HCT116 (cell line): ENCODE measurements at places on chromosomes 5 and 9.

DNA sequence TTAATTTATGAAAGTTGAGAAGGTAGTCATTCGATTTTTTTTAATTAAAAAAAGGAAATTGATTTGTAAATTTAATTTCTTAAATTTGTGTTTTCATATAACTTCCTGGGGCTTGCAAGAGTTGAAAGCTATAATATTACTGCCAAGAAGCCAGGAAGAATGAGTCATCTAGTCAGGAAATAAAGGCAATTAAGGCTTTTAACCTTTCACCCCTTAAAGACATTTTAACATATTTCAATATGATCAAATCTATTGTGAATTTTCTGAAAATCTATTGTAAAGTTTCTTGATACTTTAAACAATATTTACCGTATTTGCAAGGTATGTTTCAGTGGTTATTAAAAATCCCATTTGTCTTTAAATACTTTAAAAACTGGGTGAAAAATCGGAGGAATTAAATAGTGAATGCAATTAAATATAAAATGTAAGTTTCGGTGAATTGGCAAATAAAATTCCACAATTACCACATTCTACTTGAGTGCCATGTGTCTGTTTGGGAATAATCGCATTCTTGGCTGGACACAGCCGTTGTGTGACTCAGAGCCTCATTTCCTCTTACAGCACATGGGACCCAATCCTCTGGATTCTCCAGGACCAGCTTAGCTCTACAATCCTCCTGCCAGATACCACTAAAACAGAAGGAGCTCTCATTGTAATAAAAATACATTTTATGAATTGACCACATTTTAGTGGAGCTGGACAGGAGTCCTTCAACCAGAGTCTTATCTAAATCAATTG lies 310.7 kb downstream of the HCN1 start:
- peak overlapping the region; percentile 95 for H3K27ac ChIP-seq
- H3K27me3 ChIP-seq, result no peaks in the 10 kb centered on the region
- peak; percentile 90 for DNase-seq
- H3K36me3 ChIP-seq, result peaks cover 8% of the 10 kb centered on the region
- H3K4me3 ChIP-seq, result peak overlapping the region; percentile 21

- DNase-seq, result no peak
- H3K4me1 ChIP-seq, result no peaks in the 10 kb centered on the region
- H3K27me3 ChIP-seq, result no peaks in the 10 kb centered on the region; the same call in 1 of the 2 replicates
- H3K27ac ChIP-seq, result no peak overlapping the region
- no peaks in the 10 kb centered on the region for H3K36me3 ChIP-seq
These were observed 205.9 kb downstream of the ANXA1 start for GRCh38 chr9:73357607-73358006.

GRCh38 chr9:117145811-117146490 lies 268.9 kb downstream of the ASTN2 start:
- no peak overlapping the region for H3K4me3 ChIP-seq
- H3K4me1 ChIP-seq, result no peaks in the 10 kb centered on the region
- no peaks in the 10 kb centered on the region for H3K36me3 ChIP-seq
- H3K27me3 ChIP-seq, result no peaks in the 10 kb centered on the region
- no peak for DNase-seq
- no peak overlapping the region for H3K27ac ChIP-seq

- H3K27me3 ChIP-seq, result no peaks in the 10 kb centered on the region
- H3K27ac ChIP-seq, result no peak overlapping the region
- H3K4me3 ChIP-seq, result no peak overlapping the region
- DNase-seq, result no peak
These were observed 7.5 kb downstream of the HSPA5 start for GRCh38 chr9:125233678-125234077.

- peak; percentile 24 for DNase-seq
- H3K27me3 ChIP-seq, result no peaks in the 10 kb centered on the region
- H3K27ac ChIP-seq, result peak within 1 kb of the TSS; percentile 92
- H3K4me1 ChIP-seq, result peaks cover 38% of the 10 kb centered on the region
These were observed at the start of gene GOLGA2 for GRCh38 chr9:128275198-128276007. Gene GOLGA2, minus strand, starts transcription at chr9:128276007. Its CDS starts 31 bp downstream, at chr9:128275976.
